Fibroblast of the aortic adventitia (primary cell): ENCODE measurements at places on chromosomes 4 and X. TPM values are rescaled to one million over a fixed set of nuclear protein-coding genes. Genes with fewer than 3 reads are reported as not detected.

The RTL5 gene
- total RNA-seq = 2.3 and 4.3 TPM in 2 replicates

The COL4A6 gene
- 1.3 and 2.2 TPM in 2 replicates for total RNA-seq

The PAGE4 gene
- not detected in 2 replicates for total RNA-seq

The FGA gene
- total RNA-seq = not detected in 2 replicates

The EPHA5 gene
- total RNA-seq = 30.2 and 50.2 TPM in 2 replicates

The PPM1K gene
- 11.1 and 144 TPM in 2 replicates for total RNA-seq

The HSFX4 gene
- total RNA-seq = not detected in 2 replicates

The TAB3 gene
- 13.2 and 19.5 TPM in 2 replicates for total RNA-seq

The DAPP1 gene
- total RNA-seq = not detected in 2 replicates

The GLUD2 gene
- total RNA-seq = 1.4 and 5.4 TPM in 2 replicates

The STS gene
- total RNA-seq = 4.0 and 13.3 TPM in 2 replicates

The IL21 gene
- total RNA-seq = not detected in 2 replicates

The TMEM47 gene
- 25.3 and 68.1 TPM in 2 replicates for total RNA-seq

The TRPC3 gene
- total RNA-seq = 0.45 and 0.49 TPM in 2 replicates

The CT45A5 gene
- total RNA-seq = not detected in 2 replicates

The MAGEB1 gene
- not detected in 2 replicates for total RNA-seq

The CPE gene
- total RNA-seq = 79.4 and 116 TPM in 2 replicates

The BRS3 gene
- total RNA-seq = not detected in 2 replicates

The IGSF1 gene
- total RNA-seq = 0.09 and 0.16 TPM in 2 replicates

The CHRDL1 gene
- 1.2 and 4.0 TPM in 2 replicates for total RNA-seq

The ATP1B4 gene
- not detected in 2 replicates for total RNA-seq

The ALB gene
- total RNA-seq = not detected in 2 replicates
